ENCODE measurements at places on chromosomes 3 and 15.

DNA sequence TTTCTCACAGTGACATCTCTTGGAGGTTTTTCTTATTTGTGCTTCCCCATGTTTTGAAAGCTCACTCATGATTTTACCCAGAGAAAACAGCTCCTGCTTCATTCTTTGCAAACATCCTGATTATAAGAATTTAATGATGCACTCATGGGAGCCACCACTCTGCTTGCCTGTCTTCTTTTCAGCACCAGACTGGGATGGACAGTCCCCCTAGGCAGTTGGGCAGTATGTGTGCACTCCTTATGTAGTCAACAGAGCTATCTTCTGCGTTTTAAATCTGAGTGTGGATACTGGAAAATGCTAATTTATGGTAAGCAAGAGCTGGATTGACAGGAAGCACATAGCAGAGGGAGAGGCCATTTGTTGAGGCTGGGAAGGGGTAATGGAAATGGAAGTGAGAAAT lies 276.1 kb downstream of the AGBL1 start:
- ATAC-seq = peak; percentile 71

DNA sequence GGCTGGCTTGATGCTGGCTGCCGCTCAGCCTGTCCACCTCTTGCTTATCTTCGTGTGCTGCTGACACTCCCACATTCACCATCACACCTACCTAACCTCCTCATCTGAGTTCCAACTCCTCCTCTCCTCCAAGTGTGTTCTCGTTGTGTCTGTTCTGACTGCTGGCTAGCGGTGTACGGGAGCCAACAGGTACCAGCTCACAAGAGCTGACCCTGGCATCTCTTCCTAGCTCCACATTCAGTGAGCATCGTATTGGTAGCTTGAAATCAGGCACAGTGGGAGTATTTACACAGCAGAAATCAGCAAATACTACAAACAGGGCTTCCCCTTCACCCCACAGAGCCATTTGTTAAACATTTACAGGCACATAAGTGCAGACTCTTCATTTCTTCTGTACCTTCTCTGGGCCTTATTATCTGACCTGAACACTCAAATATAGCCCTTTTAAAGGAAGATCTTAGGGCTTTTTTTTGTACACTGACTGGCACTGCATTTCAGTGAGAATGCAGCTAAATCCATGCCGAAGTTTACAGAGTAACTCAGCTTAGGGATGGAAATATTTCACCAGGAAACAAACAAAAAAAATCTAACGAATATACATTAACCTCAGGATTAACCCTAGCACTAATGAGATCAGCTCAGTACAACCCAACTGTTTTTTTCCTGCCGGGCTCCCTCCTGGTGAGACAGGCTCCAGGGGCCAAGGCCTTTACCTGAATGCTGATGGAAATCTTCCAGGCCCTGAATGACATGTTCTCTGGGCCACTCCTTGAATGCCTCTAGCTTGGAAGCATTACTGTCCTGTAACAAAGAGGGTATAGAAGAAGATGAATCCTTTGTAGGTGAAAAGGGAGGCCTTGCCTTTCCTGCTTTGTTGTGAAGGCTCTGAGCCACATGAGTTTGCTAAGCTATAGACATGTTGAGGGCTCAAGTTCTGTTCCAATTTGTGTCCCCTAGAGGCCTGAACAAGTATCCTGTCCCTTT lies 150.5 kb upstream of the LPP start:
- ATAC-seq = no peak

DNA sequence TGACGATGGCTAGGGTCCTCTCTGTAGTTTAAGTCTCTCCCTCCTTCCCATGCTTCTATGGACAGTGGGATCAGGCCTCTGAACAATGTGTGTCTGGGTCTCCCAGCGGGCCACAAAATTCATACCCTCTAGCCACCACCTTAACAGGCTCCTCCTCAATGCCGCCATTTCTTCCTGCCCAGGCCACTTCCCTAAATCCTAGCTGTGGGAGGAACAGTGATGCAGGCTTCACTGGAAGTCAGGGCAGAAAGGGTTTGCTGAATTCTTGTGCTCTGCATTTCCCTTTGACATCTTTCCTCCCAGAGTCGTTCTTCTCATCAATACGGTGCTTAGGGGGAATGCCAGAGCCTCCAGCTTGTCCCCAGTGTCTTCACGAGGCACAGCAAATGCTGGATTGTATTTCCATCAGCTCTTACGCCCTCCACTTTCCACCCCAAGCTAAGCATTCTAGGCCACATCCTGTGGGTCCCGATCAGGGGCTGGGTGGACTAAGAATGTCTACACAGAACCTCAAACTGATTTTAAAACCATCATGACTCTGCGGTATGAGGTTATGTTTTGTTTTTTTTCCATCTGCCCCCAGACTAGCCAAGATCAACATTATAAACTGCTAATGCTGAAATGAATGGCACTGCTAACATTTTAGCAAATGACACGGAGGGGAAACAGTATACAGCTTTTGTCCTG lies 11.9 kb upstream of the LDHAL6B start:
- ATAC-seq = no peak

DNA sequence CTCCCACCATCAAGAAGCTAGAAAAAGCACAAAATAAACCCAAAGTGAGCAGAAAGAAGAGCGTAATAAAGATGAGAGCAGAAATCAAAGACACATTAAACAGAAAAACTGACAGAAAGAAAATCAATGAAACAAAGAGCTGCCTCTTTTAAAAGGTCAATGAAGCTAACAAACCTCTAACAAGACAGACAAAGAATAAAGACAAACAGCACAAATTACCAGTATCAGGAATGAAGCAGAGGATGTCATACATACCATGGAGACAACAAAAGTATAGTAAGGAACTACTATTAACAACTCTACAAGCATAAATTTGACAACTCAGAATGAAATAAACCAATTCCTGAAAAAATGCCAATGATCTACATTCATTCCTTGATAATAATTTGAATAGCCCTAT lies 15.0 kb downstream of the C3orf70 start:
- ATAC-seq = no peak

DNA sequence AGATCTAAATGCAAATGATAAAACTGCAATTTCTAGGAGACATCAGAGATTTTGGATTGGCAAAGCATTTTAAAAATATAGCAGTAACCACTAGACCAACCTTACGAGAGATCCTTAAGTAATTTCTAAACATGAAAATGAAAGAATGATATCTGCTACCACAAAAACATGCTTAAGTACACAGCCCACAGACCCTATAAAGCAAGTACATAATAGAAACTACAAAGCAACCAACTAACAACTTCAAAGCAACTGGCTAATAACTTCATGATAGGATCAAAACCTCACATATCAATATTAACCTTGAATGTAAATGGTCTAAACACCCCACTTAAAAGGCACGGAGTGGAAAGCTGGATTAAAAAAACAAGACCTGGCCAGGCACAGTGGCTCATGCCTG lies 209.9 kb upstream of the SOX14 start:
- no peak for ATAC-seq

- no peak for ATAC-seq
Observed at GRCh38 chr3:128328546-128329458, 137.9 kb downstream of the DNAJB8 start.

- ATAC-seq = peak; percentile 82
Observed at GRCh38 chr3:24494618-24495325, at the start of gene THRB. TSS of gene THRB (minus strand) at chr3:24494850.

DNA sequence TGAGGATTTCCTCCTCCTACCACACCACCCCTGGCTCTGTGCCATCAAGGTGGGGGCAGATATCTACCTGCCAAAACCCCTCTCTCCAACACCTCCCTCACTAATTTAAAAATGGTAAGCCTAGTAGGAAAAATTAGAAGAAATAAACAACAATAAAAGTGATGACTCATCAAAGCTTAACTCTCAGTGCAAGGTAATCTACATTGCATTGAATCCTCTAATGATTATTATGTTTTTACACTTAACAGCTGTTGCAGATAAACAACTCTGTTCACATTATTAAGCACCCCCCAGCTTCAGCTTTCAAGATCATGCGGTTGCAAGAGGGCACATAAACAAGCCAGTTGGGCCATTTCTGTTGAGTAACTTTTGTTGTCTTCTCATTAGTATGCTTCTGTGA lies 396.1 kb upstream of the ATP11B start:
- no peak for ATAC-seq

GRCh38 chr3:38636464-38636863 lies 13.0 kb downstream of the SCN5A start:
- no peak for ATAC-seq

DNA sequence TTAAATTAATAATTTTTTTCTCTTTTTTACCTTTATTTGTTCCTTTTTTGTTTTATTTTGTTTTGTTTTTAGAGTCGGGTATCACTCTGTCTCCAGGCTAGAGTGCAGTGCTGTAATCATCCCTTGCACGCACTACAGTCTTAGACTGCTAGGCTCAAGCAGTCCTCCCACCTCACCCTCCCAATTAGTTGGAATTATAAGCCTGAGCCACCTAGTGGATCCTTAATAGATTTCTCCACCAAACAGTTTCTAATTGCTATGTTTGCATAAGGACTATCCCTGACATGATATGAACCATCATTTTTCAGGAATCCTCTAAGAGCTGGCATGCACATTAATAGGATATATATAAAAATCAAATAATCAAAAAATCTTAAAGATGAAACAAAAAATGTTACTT lies 993.2 kb downstream of the OTOL1 start:
- no peak for ATAC-seq

GRCh38 chr15:34943711-34944110 lies 25.8 kb downstream of the AQR start:
- ATAC-seq = no peak

DNA sequence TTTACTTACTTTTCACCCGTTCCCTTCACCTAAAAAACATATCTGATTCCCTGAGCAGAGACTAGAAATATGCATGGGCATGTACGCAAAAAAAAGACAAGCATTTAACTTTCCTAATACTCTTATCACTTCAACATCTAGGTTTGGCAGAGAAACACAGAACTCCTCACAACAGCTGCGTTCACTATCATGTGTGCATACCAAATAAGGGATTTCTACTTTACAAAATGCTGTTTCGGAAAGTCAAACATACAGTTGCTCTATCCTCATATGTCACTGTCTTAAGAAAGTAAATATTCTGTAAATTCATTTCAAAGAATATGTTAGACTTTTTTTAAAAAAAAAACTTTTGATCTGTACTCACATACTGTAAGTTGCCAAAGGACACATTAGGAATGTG lies 65.1 kb upstream of the CBLB start:
- peak; percentile 42 for ATAC-seq

- no peak for ATAC-seq
Observed at GRCh38 chr15:100334456-100334855, 7.3 kb downstream of the ADAMTS17 start.

DNA sequence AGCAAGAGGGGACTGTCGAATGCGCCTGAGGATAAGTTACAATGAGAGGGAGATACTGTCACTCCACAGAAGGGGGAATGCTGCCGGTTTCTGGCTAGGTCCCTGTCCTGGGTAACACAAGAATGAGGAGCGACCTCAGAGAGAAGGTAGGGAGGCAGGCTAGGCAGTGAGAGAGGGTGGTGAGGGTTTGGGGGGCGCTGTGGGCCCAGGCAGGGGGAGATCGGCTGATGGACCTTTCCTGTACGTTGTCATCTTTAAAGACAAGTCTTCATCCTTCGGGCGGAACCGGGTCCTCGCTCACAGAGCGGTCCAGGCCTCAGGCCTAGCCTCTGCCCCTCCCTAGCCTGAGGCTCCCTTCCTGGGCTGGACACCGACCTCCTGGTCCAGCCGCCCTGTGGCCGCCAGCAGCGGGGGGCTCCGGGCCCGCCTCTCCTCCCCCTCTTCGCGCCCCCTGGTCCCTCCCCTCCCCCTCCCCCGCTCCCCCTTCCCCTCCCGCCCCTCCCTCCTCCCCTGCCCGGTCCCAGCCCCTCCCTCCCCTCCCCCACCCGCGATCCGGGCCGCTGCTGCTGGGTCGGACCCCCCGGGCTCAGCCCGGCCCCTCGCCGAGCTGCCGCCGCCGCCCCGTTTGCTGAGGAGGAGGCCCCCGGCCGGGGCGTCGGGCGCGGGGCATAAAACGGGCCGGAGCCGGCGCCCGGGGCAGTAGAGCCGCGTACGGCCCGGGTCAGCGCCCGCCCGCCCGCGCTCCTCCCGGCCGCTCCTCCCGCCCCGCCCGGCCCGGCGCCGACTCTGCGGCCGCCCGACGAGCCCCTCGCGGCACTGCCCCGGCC lies at the start of gene CHRD:
TSS of gene CHRD (plus strand) at position 697 of the 827 bp plus-strand sequence. CDS start 265 bp downstream, outside the sequence.
- ATAC-seq = peak; percentile 77

- ATAC-seq = no peak
Observed at GRCh38 chr3:99999536-99999935, 114.8 kb downstream of the FILIP1L start.

DNA sequence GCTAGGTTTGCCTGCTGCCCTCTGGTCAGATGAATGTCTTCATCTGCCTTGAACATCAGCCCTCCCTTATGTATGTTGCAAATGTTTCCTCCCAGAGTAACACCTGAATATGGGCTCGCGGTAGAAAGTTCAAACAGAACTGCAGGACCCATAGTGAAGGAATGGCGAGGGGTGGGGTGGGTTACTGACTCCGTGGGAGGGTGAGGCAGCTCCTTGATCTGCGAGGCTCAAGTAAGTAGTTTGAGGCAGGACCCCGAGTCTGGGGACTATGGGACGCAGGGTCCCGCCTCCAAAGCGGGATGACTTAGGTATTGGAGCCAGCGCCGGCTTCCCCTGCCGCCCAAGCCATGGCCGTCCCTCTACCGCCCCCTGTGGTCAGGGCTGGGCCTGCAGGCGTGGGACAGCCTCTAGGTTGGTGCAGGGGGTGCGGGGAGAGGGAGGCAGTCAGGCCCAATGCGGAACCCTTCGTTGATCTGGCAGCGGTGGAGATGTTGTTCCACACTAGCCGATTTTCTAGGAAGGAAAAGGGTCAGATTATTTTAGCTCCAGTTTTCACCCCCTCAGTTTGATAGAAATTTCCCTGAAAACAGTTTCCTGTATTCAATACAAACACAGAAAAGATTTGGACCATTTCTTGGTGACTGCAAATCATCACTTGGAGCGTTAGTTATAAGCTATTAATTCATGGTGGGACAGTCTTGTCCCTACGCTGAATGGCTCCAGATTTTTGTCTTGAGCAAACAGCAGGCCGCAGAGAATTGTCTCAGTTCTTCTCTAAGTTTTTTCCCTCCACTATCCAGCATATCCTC lies 72.3 kb downstream of the CORO2B start:
- ATAC-seq = no peak

- no peak for ATAC-seq
Observed at GRCh38 chr3:145760036-145760435, 400.9 kb downstream of the PLOD2 start.

DNA sequence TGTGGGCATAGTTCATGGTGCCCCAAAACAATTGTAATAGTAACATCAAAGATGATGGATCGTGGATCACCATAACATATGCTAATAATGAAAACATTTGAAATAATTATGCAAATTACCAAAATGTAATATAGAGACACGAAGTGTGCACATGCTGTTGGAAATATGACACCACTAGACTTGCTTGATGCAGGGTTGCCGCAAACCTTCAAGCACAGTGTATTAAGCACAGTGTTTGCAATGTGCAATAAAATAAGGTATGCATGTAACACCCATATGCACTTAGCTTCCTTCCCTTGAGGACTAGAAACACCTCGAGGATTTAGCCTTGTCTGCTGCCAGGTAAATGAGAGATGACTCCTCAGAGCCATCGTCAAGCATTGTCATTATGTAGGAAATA lies 10.9 kb upstream of the GJD2 start:
- peak; percentile 63 for ATAC-seq
